Thymus (tissue), 14 donors: ENCODE measurements at places on chromosomes 5 and 9.

DNA sequence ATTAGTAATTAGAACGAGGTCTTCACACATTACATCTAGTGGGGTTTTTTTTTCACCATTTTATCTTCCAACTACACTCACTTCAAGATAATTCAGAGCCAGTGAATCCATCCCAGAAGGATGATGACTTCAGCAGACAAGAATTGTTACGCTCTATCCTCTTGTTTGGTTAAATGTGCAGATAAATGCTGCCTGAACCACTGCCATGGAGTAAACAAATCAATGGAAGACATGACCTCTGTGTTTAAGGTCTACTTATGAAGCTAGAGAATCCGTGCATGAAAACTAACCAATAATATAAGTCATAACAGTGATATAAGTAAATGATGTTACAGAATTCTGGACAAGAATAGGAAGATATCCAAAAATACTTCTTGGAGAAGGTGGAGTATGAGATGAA is 602.6 kb downstream of the TLR4 start:
- no peak for DNase-seq

- DNase-seq = peak; percentile 33
Measured at GRCh38 chr5:68436686-68437520, 221.3 kb downstream of the PIK3R1 start.

DNA sequence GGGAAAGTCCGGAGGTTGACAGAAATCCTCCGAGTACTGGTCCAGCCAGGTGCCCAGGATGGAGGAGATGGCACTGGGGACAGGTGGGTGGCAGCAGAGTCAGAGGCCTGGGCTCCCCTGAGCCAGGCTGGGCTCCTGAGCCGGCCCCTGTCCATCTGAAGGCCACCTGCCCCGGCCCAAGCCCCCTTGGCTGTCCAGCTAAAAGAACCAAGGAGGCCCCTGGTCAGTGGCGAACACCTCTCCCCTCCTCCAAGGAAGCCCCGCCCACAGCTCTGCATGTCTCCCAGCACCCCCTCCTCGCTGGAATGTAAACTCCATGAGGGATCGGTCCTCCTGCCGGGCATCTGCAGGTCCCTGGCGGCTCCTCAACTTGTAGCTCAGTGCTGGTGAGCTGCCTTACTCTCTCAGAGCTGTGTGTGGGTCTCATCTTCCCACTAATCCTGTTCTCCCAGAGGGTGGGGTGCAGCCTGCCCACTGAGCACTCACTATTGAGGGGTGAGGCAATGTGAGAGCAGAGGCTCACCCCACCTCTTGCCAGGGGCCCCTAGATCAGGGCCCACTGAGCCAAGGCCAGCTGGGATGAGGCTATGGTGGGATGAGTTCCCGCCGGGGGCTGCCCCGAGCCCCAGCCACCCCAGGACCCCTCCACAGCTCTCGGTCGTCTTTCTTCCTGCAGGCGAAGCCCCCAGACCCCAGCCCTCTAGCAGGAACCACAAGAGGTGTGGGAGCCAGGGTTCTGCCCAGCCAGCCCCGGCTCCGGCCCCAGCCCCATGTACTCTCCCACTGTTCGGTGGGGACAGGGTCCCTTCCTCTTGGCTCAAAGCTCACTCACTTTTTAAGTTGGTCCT is 12.0 kb downstream of the RALGDS start:
- DNase-seq = no peak

DNA sequence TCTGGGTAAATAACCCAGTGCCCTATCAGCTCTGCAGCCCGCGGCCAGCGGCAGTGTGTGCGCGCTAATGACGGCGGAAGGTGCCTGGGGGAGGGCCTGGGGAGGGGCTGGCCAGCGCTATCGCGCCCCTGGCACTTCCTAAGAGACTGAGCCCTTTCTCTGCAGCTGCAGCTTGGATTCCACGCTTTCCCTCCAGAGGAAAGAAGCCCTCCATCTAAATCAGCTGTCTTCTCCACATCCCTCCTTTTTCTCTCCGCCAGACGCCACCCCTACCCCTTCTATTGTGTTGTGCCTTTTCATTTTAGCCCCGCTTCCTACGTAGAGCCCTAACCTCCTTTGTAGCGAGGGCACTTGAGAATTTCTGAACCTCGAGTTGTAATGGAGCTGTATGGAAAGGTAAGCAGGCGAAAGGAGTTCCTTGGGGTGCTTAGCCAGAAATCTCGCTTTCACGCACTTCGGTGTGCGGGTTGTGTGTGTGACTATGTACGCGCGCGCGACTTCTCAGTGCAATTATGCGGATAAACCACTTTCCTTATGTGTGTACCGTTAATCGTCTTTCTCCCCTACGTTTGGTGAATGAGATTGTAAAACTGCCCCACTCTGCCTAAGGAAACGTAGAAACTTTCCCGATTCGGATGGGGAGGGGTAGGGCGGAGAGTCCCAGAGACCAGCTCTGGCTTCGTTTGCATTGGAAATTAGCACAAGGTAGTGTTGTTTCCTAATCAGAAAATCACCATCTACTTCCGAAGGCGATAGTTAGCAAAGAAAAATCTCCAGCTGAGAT is 664 bp upstream of the RAB3C start:
- DNase-seq = no peak

DNA sequence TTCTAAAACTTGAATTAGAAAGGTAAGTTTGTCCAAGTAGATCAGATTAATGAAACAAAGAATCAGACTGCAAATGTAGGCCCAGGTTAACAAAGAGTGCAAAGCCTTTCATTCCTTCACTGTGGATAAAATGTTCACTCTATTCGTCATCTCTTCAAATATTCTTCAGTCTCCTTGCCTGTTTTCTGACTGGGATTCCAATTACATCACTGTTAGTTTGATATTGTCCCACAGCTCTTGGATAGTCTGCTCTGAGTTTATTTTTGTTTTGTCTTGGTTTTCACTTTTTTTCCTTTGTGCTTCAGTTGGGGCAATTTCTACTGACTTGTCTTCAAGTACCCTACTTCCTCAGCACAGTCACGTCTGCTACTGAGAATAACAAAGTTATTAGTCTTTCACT is 38.5 kb upstream of the GZMA start:
- DNase-seq = no peak

DNA sequence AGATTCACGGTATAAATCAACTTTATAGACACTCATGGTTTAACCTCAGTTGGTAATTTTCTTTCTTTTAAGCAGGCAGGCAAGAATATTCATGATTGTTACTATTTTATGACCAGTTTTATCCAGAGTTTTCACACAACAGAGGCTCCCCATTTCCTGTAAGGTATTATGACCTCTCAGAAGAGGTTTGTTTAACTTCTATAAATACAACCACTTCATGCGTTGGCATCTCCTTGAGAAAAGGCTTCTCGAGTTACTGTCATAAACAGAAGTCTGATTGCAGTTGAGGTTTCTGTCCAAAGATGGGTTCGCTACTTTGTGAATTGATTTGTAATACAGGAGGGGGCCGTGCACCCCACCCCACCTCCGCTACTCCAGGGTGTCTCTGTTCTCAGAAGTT is 55.3 kb downstream of the ENTREP1 start:
- DNase-seq = no peak

DNA sequence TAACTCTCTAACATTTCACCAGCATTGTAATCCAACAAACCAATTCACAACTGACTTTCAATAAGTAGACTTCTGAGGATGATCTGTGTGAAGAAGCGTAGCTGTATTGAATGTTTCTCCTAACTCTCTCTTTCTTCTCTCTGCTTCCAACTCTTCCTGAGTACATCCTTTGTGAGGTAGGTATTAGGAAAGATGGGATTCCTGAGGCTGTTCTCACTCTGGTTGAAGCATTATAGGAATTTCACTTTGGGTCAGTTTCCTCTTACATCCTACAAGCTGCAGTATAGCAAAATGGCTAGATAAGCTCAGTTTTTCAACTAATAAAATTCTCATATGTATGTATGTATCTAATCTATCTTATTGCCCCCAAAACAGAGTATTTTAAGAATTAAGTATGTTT is 702.8 kb downstream of the CETN3 start:
- no peak for DNase-seq

GRCh38 chr9:18888290-18888689 is 144.7 kb downstream of the SAXO1 start:
- DNase-seq = no peak

DNA sequence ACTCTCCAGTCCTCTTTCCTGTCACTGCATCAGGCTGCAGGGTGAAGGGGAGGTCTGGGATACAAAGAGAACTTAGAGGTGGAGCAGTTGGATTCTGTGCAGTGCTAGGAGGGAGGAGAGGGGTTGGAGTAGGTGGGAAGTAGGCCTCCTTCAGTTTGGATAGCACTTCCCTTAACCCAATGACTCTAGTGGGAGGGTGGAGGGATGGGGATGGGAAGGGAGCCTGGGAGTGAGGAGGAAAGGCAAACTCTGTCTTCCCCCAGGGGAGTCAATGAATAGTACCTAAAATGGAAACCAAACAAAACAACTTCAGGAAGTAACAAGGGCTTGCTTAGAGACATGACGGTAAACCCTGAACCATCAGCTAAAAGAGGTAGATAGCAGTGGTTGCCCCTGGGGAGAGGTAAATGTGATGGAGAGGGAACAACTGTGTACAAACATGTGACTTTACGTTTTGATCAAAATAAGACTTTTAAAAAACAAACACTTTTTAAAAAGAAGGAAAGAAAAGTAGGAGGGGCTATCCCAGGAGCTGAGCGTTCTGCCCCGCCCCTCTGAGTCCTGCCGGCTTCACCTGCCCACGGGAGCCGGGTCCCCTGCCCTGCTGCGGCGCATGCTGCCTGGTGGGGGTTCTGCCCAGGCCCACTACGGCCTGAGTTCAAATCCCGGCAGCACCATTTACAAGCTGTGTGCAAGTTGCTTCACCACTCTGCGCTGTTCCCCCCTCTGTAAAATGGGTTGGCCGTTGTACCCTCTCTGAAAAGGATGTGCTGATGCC is 30.9 kb downstream of the GSN start:
- no peak for DNase-seq

DNA sequence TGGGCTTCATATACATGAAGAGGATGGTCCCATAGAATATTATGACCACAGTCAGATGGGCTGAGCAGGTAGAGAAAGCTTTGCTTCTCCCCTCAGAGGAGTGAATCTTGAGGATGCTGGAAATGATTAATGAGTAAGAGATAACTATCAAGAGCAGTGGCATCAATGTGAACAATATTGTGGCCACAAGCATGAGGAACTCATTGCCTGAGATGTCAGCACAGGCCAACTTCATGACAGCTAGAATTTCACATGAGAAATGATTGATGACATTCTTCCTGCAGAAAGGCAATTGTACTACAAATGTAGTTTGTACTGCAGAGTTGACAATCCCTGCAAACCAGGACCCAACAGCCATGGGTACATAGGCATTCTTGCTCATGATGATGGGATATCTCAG is 586 bp downstream of the OR13C9 start:
- DNase-seq = no peak

- no peak for DNase-seq
Measured at GRCh38 chr5:142977363-142978051, 207.3 kb downstream of the ARHGAP26 start.

DNA sequence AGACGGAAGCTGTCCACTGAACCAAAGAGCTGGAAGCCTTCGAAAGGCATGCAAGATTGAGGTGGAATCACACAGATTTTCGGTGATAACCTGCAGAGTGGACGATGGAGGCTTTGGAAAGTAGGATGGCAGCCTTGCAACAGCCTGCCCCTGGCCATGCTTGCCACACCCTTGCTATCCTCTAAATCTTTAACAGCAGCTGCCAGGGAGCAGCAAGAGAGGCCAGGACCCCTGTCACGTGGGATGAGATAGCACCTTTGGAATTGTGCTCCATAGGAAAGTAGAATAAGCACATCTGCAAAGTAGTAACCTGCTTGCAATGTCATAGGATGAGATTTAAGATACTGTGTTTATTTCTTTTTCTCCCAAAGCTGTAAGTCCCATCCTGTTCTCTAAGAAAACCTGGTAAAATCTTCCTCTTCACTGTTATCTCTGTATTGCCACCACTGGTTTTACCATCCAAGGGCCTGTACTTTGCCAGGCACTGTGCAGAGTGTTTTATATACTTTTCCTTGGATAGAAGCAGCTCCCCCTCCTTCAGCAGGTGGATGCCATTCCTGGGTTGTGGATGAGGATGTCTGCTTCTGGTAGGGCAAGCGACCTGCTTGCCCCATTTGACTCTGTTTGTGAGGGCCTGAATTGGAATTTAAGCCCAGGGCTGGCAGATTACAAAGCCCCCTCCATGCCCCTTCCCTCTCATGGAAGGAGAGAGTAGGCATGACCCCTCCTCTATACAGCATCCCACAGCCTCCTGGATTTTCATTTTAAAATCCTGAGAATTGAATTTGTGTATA is 10.1 kb downstream of the TRIO start:
- DNase-seq = no peak

GRCh38 chr5:155773680-155774079 is 553.3 kb upstream of the SGCD start:
- DNase-seq = no peak

DNA sequence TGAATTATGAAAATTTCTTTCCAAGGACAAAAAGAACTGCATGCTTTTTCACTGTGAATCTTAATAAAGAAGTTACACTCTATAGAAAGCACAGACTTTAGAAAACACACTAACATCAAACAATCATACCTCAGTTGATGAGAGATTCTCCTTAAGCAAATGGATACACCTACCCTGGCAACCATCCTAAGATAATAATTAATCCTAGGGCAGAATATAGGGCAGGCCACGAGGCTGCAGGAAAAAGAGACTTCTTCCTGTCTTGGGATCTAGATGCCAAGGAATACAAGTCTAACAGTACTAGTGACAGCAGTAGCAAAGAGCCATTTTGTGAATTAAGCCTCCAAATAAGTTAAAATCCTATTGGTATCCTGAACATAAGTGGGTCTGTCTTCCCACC is 395.4 kb downstream of the EFNA5 start:
- no peak for DNase-seq

DNA sequence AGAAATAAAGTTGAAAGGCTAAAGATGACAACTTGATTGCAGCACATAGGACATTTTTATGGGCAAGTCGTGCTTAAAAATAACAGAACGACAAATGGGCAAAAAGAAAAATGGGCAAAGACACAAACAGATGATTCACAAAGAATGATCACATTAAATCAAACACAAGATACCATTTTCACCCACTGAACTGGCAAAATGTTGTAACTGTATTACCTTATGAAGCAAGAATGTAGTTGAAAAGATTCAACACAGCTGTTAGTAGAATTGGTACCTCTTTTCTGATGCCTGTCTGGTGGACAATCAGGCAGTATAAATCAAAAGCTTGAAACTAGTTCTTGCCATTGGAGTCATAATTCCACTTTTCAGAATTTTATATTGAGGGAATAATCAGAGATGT is 81.0 kb upstream of the PALM2AKAP2 start:
- DNase-seq = no peak

GRCh38 chr5:60483050-60483449 is 216.9 kb downstream of the DEPDC1B start:
- no peak for DNase-seq
